ENCODE measurements at places on chromosomes 13 and 19.

DNA sequence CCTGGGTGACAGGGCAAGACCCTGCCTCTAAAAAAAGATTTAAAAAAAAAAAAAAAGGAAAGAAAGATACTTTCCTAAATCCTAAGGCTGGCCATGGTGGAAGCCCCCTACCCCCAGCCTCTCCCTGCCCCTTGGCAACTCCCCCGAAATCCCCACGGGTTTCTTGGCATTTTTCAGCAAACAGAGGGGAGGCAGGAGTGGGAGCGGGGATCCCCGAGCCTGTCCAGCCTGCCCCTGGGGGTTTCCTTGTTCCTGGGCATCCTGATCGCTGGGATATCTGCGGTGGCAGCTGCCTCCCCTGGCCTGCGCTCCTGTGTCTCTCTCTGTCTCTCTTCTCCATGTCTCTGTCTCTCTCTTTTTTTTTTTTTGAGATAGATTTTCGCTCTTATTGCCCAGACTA lies 3.4 kb upstream of the EBI3 start:
- no peak for DNase-seq

GRCh38 chr19:34734537-34735103 lies 577 bp downstream of the ZNF181 start:
- no peak for DNase-seq

- DNase-seq = no peak
Observed at GRCh38 chr19:33558856-33559255, 37.3 kb upstream of the PEPD start.

GRCh38 chr13:94270556-94270955 lies 208.9 kb downstream of the DCT start:
- DNase-seq = no peak

DNA sequence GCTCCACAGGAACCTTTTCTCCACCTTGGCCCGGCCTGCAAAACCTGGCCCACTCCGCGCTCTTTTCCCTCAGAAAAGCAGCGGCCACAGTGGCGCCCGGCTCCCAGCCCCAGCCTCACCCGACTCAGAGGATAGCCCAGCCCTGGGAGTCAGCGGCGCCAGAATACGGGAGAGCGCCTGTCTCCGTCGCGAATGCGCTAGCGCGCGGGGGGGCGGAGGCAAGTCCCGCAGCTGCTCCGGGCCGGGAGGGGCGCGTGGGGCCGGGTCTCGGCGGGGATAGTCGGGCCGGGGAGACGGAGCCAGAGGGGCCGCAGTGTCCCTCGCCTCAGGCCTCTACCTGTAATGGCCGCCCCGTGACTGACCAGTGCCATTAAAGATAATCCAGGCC lies at the start of gene ZFP30:
Gene ZFP30, minus strand, starts transcription at position 165 of the 388 bp plus-strand sequence. CDS start 7,643 bp downstream, outside the sequence.
- peak; percentile 63 for DNase-seq

DNA sequence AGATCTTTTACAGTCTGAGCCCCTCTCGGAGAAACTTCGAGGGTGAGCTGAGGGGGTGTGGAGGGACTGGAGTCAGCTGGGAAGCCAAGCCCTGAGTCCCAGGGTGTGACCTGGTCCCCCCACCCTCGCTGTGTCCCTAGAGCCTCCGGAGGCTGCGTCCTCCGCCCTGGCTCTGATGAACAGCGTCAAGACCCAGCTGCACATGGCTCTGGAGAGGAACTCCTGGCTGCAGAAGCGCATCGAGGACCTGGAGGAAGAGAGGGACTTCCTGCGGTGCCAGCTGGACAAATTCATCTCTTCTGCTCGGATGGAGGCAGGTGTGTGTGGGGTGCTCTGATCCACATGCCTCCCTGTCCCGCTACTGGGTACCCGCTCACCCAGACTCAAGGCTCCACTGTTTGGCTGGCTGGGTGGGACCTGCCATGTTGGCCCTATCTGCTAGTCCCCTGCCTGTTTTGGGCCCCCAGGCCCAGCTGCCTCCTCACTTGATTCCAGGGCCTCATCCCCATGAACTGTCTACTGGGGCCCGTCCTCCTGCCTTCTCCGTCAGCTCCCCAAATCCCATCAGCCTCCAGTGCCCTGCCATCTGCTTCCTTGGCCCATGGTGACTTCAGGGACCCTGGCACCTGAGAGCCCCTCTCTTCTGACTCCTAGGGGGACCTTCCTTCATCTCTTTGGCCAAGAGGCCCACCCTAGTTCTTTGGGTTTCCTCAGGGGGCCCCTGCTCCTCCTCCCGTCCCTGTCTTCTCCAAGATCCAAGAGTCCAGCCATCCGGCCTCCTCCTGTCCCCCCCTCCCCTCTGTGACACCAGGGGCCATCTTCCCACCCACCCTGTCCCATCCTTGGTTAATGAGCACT lies 1.5 kb downstream of the CCDC106 start:
- DNase-seq = no peak

DNA sequence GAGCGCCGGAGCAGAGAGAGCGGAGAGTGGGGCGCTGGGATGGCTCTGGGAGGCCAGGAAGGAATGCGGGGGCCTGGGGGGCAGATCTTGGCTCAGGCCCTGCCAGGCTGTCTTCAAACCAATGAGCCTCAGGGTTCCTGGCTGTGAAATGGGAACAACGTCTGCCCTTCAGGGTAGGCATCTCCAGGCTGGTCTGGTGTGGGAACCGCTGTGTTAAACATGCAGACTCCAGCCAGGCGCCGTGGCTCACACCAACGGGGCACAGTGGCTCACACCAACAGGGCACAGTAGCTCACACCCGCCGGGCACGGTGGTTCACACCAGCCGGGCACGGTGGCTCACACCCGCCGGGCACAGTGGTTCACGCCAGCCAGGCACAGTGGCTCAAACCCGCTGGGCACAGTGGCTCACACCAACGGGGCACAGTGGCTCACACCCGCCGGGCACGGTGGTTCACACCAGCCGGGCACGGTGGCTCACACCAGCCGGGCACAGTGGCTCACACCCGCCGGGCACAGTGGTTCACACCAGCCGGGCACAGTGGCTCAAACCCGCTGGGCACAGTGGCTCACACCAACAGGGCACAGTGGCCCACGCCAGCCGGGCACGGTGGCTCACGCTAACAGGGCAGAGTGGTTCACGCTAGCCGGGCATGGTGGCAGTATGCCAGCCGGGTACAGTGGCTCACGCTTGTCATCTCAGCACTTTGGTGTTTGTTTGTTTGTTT lies 40.1 kb downstream of the EFNA2 start:
- no peak for DNase-seq

DNA sequence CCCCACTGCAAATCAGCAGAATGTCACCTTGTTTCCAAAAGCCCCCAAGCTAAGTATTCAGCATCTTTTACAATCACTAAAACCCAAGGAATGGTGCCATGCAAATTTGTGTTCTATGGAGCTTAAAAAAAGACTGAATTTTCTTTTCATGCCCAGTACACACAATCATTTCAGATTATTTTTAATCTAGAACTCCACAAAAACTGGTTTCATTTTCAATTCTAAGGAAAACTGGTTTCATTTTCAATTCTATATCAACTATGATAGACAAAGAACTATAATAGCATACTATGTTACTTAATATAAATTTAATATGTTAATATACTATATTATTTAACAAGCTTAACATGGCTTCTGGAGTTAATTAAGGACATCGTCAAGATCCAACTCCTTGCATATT lies 88.4 kb upstream of the DOCK9 start:
- DNase-seq = no peak

DNA sequence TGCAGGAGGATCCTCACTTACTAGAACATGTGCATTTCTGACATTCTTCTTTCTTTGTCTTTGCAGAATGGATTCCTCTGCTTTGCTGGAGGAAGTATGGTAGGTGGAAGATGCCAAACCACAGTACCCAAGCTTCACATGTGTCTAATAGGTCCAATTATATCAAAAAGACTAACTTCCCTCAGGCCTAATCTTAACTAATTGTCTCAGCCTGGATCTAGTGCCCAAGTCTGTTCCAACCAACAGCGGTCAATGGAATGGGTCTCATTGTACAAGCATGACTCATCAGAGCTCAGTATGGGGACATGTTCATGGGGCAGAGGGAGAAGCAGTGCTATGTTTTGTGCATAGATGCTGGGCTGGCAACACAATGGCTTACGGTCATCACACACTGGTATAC lies 81.6 kb upstream of the CSNK1A1L start:
- DNase-seq = no peak

DNA sequence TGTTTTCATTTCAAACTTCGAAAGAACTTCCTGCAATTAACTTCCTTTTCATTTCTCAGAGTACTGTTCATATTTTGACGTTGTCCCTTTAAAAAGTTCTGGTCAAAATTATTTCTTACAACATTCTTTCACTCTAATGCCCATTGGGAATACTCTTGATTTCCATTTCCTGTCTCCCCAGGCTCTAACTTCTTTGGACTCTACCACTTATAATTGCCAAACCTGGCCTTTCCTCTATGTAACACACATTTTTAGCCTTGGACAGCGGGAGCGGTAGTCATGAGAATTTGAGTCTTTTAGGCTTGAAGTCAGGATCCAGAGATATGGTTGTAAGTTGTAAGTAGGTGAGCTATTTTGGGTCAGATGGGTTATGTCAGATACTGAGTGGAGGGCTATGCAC lies 163.5 kb upstream of the SPRY2 start:
- no peak for DNase-seq

DNA sequence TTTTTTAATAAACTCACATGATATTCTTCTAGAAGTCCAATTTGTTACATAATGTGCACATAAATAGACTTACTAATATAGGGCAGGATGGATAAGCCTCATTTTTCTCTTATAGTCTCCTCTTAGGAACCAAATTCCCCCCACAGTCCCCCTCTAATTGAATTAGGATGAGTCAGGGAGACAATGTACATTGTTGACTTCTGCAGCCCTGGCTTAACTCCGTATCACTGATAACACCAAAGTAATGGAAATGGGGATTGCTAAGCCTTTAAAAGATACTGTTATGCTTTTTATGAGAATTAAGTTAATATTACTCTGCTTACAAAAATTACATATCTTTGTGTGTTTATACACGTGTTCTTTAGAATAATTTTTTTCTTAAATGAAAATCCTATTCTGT lies 5.1 kb upstream of the PCDH9 start:
- DNase-seq = no peak

All from activated T-helper 1 cell treated with Interleukin-2 at 50 U/mL for 16 hours (primary cell).